Forelimb muscle (tissue), 1 donor: ENCODE measurements at places on chromosomes 16 and 17. TPM values are rescaled to one million over a fixed set of nuclear protein-coding genes. Genes with fewer than 3 reads are reported as not detected.
A peak's percentile ranks its signal among the peaks of the same experiment; 100 is the strongest.

GRCh38 chr16:14635395-14636165 lies 2.8 kb downstream of the BFAR start:
- DNase-seq = no peak

DNA sequence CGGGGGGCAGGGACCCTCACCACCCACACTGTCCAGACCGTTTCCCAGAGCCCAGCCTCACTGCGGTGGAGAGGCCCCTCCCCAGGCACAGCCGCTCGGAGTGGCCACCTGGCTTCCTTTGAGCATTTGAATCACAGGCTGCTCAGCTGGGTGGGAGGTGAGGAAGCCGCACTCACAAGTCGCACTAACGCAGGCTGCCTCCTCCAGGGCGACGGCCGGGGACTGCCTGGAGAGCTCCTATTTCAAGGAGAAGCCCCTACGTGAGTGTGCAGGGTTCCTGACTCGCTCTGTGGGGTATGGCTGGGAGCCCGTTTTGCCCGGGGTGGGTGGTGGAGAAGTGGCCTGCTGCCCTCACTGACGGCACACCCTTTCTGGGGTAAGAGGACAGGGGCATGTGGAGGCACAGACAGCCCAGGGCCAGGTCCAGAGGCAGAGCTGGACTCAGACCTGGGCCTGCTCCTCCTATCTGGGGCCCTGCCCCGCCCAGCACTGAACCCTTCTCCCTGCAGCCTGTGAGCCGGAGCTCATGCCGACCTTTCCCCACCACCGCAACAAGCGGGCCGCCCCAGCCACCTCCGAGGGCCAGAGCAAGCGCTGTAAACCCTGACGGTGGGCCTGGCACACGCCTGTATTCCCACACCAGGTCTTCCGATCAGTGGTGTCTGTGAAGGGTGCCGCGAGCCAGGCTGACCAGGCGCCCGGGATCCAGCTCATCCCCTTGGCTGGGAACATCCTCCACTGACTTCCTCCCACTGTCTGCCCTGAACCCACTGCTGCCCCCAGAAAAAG lies 6.2 kb downstream of the SPATA2L start:
- DNase-seq = no peak

DNA sequence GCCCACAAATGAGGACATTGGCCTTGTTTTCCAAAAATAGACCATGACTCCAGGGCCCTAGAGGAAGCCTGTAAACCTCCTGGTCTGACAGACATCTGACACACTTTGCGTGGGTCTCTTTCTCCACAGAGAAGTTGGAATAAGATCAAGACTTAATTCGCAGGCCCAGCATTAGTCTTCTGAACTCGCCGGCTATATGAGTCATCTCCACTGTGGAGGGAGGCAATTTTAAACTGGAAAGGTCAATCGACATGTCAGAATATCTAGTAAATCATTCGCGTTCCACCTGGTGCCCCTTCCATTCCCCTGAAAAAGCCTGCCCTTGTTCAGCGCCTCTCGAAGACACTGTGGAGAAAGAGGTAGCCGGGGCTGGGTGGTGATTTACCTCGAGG lies 140.1 kb downstream of the CLEC16A start:
- DNase-seq = no peak

GRCh38 chr17:30541802-30542201 lies 64.6 kb downstream of the GOSR1 start:
- no peak for DNase-seq

- DNase-seq = no peak
Observed at GRCh38 chr17:78709751-78710181, 72.3 kb downstream of the CYTH1 start.

DNA sequence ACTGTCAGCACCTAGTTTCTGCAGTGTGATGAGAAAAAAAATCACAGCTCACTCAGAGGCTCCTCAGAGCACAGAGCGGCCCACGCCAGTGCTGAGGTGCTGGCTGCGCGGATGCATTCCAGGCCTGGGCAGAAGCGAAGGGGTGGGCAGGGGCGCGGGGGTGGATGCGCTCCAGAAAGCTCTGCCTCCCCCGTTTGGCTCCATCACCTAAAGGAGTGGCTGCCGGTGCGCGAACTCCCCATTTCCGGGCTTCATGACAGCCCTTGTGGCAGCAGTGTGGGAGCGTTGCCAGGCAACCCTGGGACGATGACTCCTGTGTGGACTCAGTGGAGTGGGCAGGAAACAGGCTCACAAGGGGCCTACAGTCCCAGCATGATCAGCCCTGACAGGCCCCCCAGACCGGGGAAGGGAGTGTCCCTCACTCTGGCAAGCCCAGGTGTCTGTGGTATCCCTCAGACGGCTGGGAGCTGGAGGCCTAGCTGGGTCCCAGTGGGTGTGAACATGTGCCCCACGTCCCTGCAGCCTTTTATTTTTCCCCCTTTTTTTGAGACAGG lies 32.8 kb upstream of the NUDT16L1 start:
- no peak for DNase-seq

Gene GRAP
- polyA plus RNA-seq = 1.9 TPM

- no peak for DNase-seq
Observed at GRCh38 chr17:15343749-15344148, 2.4 kb upstream of the TEKT3 start.

GRCh38 chr17:29005936-29006511 lies at the start of gene SEZ6:
TSS of gene SEZ6 (minus strand) at chr17:29006033. CDS start at chr17:29005869, 164 bp downstream.
- DNase-seq = peak; percentile 28

GRCh38 chr16:20364051-20364450 lies 11.5 kb upstream of the UMOD start:
- no peak for DNase-seq

DNA sequence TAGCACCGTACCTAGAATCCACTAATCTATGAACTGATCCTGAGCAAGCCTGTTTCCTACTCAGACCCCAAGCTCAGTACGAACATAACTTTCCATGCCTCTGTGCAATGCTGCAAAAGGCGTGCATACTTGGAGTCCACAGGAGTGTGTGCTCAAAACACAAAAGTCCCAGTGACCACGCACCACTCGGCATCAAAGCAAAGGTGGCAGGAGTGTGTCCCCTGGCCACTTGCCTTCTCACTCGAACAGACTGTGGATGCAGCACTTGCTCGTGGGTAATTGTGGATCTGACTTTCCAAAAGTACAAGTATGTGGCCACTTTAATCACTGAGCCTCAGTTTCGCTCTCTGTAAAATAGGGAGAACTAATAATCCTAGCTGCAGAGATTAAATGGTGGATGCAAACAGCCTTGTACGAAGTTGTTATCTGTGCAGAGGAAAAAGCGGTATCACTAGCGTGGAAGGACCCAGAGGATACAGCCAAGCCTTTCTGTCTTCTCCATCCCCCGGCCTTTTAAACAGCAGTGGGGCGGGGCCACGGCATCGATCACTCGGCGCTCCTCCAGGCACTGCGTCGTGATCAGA lies 311 bp upstream of the KDM8 start:
- DNase-seq = no peak

DNA sequence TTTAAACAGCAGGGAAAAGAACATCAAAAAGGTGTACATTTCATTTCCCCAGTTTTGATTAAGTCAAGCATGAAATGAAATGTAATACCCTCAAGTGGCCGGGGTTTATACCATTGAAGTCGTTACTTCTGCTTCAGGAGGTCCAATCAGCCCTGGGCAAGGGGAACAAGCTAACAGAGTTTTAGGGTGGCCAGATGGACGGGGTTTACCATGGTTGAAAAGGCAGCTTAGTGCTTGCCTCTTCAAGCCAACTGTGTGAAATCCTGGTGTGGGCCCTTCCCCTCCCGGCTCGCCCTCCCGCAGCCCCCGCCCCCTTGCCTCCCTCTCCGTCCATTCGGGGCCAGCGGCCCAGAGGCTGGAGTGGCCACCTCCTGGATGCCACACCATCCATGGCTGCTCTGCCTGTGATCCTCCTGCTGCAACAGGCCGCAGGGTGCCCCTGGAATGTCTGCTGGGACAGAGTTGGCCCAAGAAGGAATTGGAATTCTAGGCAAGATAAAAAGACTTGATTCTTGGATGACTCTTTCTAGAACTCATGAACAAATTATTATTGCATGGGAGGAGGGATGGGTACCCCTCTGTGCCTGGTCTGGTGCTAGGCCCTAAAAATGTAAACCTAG lies 296.2 kb upstream of the IRX3 start:
- DNase-seq = no peak

Gene SEC14L1
- polyA plus RNA-seq = 71.5 TPM

Gene KCNG4
- polyA plus RNA-seq = 0.03 TPM

Gene PRAC1
- not detected for polyA plus RNA-seq

GRCh38 chr16:67305216-67306071 lies 21.1 kb downstream of the KCTD19 start:
- DNase-seq = no peak

DNA sequence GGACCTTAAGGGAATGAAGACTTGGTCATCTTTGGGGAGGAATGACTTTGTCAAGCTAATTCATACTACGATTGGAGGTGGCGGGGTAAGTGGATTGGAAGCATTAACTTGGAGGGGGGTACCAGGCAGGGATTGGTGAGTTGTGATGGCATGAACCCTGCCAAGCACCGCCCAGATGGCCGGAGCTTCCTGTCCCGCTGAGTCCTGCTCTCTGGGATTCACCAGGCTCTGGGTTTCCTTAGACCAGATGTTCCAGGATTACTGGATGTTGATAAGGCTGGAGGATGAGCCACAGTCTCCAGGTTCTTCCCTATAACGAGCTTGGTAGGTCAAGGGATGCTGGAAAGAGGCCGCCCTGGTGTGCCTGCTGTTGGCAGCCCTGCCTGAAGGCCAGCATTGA lies 154.9 kb downstream of the SDK2 start:
- DNase-seq = no peak

Gene MARVELD3
- 0.22 TPM for polyA plus RNA-seq

- DNase-seq = no peak
Observed at GRCh38 chr16:53629607-53630312, 73.9 kb downstream of the RPGRIP1L start.

GRCh38 chr17:82126556-82127314 lies 28.7 kb upstream of the FASN start:
- no peak for DNase-seq

- DNase-seq = no peak
Observed at GRCh38 chr17:35080536-35080935, 17.0 kb upstream of the RFFL start.

Gene CEP295NL
- polyA plus RNA-seq = 0.42 TPM

DNA sequence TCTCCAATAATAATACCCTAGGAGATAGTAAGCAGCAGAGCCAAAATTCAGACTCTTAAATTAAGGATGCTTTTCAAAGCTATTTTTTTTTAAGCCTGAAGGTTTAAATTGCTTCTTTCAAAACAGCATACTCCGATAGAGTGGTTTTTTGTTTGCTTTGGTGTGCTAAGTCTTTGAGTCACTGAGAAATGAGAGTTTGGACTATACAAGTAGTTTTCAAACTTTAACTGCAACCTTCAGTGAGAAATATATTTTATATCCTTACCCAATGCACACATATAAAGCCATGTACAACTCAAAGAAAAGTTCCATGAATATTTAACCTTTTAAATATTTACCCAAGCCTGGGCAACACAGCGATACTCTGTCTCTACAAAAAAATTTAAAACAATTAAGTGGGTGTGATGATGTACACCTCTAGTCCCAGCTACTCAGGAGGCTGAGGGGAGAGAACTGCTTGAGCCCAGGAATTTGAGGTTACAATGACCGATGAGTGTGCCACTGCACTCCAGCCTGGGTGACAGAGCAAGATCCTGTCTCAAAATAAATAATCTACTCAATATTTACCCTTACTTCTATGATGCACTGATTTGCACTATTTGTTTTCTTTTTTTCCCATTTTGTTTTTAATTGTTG lies 19.2 kb downstream of the DCUN1D3 start:
- DNase-seq = no peak

DNA sequence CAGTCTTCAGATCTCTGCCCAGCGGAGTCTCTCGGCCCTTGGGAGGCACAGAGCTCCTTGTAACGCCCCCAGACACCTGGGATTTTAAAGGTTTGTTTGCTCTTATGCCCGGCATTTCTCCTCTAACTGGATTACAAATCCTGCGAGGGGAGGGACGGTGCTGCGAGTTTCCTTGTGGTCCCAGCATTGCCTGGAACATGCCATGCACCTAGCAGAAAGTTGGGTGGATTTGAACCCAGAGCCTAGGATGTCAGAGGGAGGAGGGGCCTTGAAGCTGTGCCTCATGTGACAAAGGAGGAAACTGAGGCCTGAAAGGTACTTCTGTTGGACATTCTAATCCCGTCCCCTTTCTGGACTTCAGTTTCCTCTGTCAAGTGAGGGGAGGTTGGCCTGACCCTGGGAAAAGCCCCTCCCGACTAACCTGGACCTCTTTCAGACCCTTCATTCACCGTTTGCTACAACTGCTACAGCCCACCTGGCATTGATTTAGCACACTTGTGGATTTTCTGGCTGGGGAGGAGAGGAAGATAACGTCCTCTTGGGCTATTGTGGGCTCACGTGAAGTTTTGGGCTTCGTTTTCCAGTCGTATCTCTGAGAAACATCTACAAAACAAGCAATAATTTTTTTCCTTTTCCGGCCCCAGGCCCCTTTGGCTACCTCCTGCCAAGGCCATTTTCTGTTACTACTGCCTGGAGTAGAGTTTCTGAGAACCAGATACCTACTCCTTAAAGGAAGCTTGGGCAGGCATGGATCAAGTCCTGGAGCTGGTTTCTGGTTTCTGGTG lies 30.9 kb downstream of the MRC2 start:
- DNase-seq = no peak

GRCh38 chr17:7226721-7227710 lies 7.3 kb downstream of the ACADVL start:
- no peak for DNase-seq

Gene CACNG1
- 267 TPM for polyA plus RNA-seq

Gene GNAO1
- polyA plus RNA-seq = 1.0 TPM

- DNase-seq = no peak
Observed at GRCh38 chr17:33497623-33498022, 204.5 kb upstream of the ASIC2 start.

DNA sequence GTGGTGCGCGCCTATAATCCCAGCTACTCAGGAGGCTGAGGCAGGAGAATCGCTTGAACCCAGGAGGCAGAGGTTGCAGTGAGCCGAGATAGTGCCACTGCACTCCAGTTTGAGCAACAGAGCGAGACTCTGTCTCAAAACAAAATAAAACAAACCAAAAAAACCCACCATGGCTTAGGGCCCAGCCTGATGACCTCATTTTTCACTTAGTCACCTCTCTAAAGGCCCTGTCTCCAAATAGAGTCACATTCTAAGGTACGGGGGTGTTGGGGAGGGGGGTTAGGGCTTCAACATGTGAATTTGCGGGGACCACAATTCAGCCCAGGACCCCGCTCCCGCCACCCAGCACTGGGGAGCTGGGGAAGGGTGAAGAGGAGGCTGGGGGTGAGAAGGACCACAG lies 1.4 kb upstream of the STH start:
- no peak for DNase-seq

- no peak for DNase-seq
Observed at GRCh38 chr16:25045696-25046381, 30.7 kb upstream of the ARHGAP17 start.

DNA sequence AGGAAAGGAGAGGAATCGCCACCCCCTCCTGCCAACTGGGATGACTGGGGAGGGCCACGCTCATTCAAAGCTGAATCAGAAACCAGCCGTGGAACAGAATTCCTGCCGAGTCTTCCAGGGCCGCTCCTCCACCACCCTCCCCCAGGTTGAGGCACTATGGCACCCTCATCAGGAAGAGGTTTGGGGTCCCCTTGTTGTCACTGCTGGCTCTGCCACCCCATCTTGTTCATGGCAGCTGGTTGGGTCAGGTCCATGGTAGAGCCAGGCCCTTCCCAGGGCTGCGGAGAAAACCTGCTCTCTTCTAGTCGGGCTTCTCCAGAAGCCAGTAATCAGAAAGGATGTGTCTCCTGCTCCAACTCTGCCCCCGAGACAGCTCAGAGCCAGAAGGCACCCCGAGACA lies 41.8 kb downstream of the KCNJ12 start:
- no peak for DNase-seq

Gene PRR35
- 0.14 TPM for polyA plus RNA-seq

GRCh38 chr17:48148029-48148770 lies 40.6 kb downstream of the SNX11 start:
- DNase-seq = no peak

- no peak for DNase-seq
Observed at GRCh38 chr16:9843424-9844018, 338.7 kb downstream of the GRIN2A start.
